ENCODE measurements at places on chromosomes 3 and 15. TPM values are rescaled to one million over a fixed set of nuclear protein-coding genes. Genes with fewer than 3 reads are reported as not detected.

- peak overlapping the region; percentile 72 for H3K4me3 ChIP-seq
- H3K36me3 ChIP-seq = no peaks in the 10 kb centered on the region
- H3K27ac ChIP-seq = no peak overlapping the region
- no peaks in the 10 kb centered on the region for H3K27me3 ChIP-seq
Measured at GRCh38 chr3:16849795-16850194, 35.0 kb upstream of the PLCL2 start.

DNA sequence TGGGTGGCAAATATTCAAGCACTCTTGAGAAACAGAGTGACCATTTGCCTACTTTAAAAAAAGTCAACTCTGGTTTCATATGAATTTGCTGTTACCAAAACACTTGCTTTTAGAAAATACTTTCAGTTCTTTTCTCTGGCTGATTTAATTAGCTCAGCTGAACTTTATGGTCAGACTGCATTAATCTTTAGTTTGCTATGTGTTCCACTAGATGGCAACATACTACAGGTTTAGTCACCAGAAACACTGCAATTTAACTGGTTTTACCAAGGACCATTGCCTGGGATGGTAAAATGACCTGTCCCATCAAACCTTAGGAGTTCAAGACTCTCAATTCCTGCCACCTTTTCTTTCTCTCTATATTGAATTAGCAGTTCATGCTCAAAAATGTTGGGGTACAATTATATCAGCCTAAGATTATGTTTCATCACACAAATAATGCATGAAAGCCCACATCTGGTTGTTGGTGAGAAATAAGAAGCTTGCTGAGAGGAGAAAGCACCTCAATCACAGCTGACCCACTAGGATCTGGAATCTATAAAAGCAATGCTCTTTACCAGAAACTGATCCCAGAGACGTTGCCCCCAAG, 14.2 kb downstream of the EIF4E3 start:
- H3K4me3 ChIP-seq = no peak overlapping the region
- no peak for DNase-seq
- no peaks in the 10 kb centered on the region for H3K27me3 ChIP-seq

DNA sequence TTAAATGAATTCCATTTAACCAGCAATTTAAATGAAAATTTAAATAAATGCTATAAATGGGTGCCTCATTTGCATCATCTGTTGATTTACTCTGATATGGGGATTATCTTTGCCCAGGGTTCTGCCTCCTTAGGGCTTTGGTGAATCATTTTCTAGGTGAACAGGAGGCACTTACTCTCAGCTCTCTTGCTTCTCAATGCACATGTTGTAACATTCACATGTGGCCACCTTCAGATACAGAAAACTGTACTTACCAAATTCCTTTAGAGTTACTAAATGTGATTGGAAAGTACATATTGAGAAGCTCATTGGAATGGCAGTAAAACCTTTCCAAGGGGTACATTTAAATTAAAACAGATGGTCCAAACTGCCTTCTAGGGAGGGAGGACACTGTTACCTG, 20.8 kb downstream of the GADL1 start:
- no peaks in the 10 kb centered on the region for H3K27me3 ChIP-seq
- no peaks in the 10 kb centered on the region for H3K36me3 ChIP-seq
- H3K4me1 ChIP-seq = no peaks in the 10 kb centered on the region
- no peak for DNase-seq
- H3K27ac ChIP-seq = no peak overlapping the region

GRCh38 chr15:40328176-40328575, 4.7 kb downstream of the INAFM2 start:
- no peaks in the 10 kb centered on the region for H3K36me3 ChIP-seq
- H3K27ac ChIP-seq = no peak overlapping the region
- peaks cover 33% of the 10 kb centered on the region for H3K4me1 ChIP-seq
- no peak overlapping the region for H3K4me3 ChIP-seq

DNA sequence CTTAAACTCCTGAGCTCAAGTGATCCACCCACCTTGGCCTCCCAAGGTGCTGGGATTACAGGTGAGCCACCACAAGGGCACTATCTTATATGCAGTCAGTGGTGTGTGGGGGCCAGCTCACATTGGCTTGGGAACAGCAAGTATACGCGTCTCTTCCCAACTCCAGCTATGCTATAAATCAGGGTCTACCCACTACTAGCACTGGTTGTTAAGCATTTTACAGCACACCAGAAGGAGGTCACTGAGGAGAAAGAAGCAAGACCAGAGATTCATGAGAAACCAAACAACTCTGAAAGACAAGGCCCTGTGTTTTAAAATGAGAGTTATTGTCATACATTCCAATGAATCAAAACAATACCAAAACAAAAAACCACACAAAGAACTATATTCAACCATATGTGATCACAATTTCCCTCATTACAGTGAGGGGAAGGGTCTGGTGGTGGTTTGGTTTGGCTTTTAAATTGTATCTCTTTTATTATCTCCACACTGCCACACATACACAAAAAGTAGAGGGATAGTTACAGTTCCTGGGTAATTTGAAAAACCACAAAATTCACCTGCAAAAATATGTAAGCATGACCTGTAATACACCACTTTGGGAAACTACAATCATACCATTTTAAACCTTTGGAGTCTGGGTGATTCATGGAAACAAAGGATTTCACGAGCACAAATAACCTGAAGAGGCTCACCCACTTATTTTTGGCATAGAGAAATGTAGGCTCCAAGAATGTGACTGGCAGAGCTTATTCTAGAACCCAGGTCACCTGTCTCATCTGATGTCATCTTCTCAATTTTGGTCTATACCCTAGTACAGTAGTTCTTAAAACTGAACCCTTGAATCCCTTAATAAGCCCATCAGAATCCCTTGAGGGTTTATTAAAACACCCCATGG, 5.2 kb downstream of the MAGI1 start:
- H3K4me3 ChIP-seq = peak overlapping the region; percentile 9
- peaks cover 20% of the 10 kb centered on the region for H3K4me1 ChIP-seq
- H3K27ac ChIP-seq = peak overlapping the region; percentile 67
- peaks cover 55% of the 10 kb centered on the region for H3K27me3 ChIP-seq
- peaks cover 1% of the 10 kb centered on the region for H3K36me3 ChIP-seq

GRCh38 chr3:178518660-178519396, 17.4 kb upstream of the KCNMB2 start:
- H3K36me3 ChIP-seq = no peaks in the 10 kb centered on the region
- no peak overlapping the region for H3K4me3 ChIP-seq
- no peak for DNase-seq
- H3K27ac ChIP-seq = peak overlapping the region; percentile 64

GRCh38 chr15:76517910-76518309, 181.3 kb downstream of the ISL2 start:
- no peaks in the 10 kb centered on the region for H3K36me3 ChIP-seq
- no peaks in the 10 kb centered on the region for H3K4me1 ChIP-seq
- H3K27ac ChIP-seq = no peak overlapping the region
- H3K4me3 ChIP-seq = no peak overlapping the region
- no peaks in the 10 kb centered on the region for H3K27me3 ChIP-seq
- DNase-seq = no peak

DNA sequence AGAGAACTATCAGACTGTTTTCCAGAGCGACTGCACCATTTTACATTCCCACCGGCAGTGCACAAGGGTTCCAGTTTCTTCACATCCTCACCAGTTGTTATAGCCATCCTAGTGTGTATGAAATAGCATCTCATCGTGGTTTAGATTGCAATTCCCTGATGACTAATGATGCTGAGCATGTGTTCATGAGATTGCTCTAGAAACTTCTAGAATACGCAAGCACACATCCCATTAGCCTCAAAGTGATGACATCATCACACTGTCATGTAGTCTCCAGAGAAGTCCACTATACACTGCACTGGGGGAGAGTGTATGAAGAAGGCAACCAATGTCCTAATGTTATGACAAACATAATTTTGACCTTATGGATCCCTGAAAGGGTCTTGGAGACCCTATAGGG, 30.1 kb downstream of the FBLN2 start:
- H3K36me3 ChIP-seq = no peaks in the 10 kb centered on the region
- H3K27me3 ChIP-seq = no peaks in the 10 kb centered on the region
- H3K27ac ChIP-seq = no peak overlapping the region
- peaks cover 16% of the 10 kb centered on the region for H3K4me1 ChIP-seq

GRCh38 chr3:140152851-140153639, 218.1 kb downstream of the CLSTN2 start:
- H3K36me3 ChIP-seq = no peaks in the 10 kb centered on the region
- H3K27ac ChIP-seq = no peak overlapping the region
- H3K4me3 ChIP-seq = no peak overlapping the region

- H3K4me3 ChIP-seq = no peak overlapping the region
- DNase-seq = no peak
- H3K27ac ChIP-seq = no peak overlapping the region
- H3K36me3 ChIP-seq = no peaks in the 10 kb centered on the region
- no peaks in the 10 kb centered on the region for H3K27me3 ChIP-seq
Measured at GRCh38 chr3:83816653-83817052, 1142.1 kb upstream of the CADM2 start.

- no peak overlapping the region for H3K27ac ChIP-seq
- no peaks in the 10 kb centered on the region for H3K27me3 ChIP-seq
Measured at GRCh38 chr3:65168547-65168946, 480.7 kb upstream of the ADAMTS9 start.

FGF7 gene
- total RNA-seq = not detected

GOLGA8S gene
- 0.29 TPM for total RNA-seq

NMNAT3 gene
- total RNA-seq = 6.4 TPM

THSD4 gene
- not detected for total RNA-seq

ABHD5 gene
- total RNA-seq = 19.8 TPM

CTDSPL2 gene
- total RNA-seq = 58.7 TPM

CCDC9B gene
- total RNA-seq = 1.6 TPM
